Lower leg skin (tissue), 4 donors: ENCODE measurements at places on chromosomes 2 and 18.

DNA sequence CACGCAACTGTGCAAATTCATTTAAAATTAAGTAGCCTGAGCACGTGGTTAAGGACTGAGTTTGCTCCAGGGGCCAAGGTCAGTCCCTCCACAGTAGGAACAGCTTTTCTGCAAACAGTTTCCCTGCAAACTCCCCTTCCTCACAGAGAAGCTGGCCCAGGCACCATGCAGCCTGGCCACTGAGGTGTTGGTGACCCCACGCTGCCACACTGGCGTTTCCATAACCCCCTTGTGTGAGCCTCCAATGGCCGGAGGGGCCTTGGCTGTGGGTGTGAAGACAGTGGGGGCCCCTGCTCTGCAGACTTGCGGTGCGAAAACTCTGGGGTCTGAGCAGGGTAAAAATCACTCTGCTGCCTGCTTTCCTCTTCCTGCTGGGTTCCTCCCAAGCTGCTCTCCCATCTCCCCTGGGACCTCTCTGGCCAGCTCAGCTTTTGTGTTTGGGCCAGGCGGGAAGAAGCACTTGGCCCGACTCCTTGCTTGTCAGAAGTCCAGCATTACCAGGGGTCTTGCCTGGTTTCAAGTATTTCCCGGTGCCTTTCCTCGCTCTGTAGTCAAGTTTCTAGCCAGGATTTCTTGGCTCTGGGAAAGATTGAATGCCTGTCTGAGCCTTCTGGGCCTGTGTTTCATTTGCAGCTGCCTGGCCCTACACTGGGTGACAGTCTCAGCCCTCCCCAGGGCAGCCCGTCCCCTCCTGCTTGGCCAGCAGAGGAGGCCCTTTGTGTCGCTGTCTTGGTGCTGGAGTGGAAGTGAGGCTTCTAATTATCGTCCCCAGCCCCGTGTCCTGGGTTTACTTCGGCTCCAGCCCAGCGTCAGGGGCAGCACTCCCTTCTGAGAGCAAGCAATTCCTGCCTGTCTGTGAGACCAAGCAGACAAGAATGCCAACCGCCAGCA is 131.4 kb upstream of the SLC1A4 start:
- no peak for DNase-seq

DNA sequence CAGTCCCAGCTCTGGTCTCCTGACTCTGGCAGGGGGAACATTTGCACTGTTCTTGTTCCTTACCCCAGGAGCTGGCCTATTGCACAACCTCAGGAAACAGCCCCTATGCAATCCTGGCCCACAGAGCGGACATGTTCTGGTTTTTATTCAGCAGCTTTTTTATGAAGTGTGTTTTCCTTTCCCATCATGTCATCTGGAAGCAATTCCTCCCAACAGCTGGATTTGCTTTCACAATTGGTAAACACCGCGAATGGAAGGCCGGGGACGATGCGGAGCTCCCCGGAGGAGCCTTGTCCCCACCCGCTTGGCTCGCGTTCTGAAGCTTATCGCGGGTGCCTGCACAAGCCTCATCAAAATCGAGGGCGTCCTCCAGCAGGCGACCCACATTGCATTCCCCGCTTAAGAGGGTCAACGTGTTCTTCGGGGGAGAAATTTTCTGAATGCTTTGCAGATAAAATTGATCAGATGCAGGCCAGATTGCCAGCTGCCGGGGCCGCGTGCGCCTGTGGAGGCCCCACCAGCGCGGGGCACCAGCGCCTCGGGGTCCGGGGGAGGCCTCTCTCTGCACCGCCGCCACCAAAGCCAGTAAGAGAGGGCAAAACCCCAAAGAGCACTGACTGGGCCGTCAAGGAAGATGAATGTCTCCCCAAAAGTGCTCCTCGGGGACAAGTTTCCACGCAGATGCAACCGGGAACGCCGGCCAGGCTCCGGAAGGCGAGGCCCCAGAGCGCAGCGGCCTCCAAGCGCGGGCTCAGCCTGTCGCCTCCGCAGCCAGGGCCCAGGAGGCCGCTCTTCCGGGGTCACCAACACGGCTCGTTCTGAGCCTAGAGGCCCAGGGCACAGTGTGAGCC is 60.3 kb upstream of the SP3 start:
- DNase-seq: peak; percentile 96

DNA sequence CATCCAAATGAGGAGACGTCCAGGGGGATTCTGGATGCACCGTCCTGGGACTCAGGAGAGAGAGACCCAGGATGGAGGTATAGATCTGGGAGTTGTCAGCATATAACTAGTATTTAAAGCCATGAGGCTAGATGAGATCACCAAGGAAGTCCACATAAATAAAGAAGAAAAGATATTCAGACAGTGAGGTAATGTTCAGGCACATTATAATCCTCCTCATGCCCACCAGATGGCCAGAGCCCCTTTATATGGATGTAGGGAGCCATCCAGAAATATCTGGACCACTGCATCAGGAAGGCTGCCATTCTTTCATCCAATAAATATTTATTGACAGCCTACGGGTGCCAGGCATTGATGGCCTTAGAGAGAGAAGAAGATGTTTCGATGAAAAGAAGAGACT is 21.2 kb upstream of the NCKAP5 start:
- DNase-seq: no peak

- no peak for DNase-seq
Measured at GRCh38 chr2:170002096-170002495, 174.8 kb downstream of the UBR3 start.

GRCh38 chr2:26144953-26145680 is 27.8 kb upstream of the GAREM2 start:
- peak; percentile 38 for DNase-seq

DNA sequence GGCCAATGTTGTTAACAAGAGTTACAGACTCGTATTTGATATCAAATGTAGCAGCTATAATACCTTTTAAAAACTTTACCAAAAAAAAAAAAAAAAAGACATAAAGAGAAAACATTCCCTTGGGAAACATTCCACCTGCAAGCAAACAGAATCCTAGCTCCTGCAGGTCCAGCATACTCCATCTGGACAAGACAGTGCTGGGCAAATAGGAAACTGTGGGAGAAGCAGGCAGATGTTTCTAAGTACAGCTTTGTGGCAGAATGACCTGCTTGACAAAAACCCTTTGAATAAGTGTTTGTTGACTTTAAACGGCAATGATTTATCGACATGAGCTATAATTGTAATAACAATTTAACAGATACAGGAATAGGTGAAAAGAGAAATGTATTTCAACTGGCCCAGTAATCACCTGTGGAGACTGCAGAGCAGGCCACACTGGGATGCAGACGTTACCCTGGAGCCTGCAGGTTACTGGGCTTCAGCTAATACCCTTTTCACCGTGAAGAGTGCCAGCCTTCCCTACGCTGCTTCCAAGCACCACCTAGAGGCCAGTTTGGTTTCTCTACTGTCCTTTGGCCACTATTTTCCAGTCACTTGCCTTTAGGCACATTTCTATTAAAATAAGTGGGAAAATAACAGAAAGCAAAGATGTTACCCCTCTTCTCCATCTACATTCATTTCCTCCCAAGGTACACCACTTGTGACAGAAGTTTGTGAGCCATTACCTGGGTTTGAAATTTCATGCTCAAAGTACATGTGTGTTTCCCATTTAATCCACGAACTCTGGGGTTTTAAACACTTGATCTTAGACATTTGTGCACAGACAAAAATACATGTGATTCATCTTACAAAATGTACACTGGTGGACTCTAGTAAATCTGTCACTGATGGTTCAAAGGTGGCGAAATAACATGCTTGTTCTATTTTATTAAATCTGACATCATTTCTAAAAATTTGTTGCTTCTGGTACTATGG is 96.9 kb upstream of the ZNF397 start:
- DNase-seq: no peak

- DNase-seq: no peak
Measured at GRCh38 chr2:241905716-241906377, 36.3 kb downstream of the RTP5 start.

- no peak for DNase-seq
Measured at GRCh38 chr2:133666621-133667020, 98.4 kb upstream of the NCKAP5 start.

GRCh38 chr2:235146871-235147565 is 195.2 kb downstream of the SH3BP4 start:
- DNase-seq: peak; percentile 64

DNA sequence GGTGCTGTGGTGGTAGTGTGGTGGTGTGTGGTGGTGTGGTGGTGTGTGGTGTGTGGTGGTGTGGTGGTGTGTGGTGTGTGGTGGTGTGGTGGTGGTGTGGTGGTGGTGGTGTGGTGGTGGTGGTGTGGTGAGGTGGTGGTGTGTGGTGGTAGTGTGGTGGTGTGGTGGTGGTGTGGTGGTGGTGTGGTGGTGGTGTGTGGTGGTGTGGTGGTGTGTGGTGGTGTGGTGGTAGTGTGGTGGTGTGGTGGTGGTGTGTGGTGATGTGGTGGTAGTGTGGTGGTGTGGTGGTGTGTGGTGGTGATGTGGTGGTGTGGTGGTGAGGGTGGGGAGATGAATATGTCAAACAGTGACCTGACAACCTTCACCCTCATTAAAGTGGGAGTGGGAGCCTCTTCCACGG is 55.6 kb upstream of the DLGAP1 start:
- no peak for DNase-seq

GRCh38 chr2:101766871-101767739 is 69.6 kb downstream of the MAP4K4 start:
- DNase-seq: no peak

- DNase-seq: peak; percentile 72
Measured at GRCh38 chr2:121031568-121032340, 253.2 kb downstream of the TFCP2L1 start.

DNA sequence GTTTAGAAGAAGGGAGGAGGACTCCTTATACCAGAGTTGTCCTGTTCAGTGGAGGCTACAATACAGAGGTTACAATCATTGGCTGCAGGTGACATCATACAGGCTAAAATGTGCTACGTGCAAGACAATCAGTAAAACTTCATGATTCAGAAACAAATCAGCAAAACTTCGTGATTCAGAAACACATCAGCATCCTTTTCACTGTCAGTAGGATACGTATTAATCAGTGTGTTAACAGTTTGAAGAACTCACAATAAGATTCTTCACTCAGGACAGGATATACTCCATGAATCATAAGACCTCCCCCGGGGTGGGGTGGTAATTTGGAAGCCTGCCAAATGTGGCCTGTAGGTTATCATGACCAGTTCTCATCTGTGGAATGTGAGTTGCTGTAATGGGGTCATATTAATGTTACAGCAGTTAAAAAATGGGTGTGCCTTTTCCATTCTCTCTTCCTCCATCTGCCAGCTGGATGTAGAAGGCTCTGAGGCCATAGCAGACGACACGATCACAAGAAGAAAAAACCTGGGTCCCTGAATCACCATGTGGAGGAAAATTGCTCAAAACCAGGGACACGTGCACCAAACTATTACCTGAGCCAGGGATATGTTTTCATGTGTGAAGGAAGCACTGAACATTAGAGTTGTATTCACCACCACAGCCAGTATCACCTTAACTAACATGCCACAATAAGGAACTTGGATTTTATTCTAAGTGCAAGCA is 134.8 kb upstream of the CREB1 start:
- DNase-seq: no peak

DNA sequence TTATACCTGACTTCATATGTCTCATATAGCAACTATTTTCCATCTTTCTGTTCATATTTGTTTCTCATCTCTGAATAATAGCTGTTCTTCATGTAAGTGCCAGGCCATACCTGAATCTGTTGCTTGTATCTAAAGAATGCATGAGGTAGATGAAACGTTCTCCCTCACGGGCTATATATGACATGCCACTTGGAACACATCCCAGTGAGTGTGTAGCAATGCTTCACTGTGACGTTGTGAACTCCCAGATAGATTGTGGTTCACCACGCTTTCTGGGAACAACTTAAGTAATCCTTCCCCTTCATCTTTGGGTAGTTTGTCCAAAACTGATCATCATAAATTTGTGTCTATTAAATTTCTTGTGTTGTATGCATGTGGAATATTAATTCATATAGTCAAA is 60.1 kb downstream of the RDH14 start:
- DNase-seq: no peak

GRCh38 chr2:88469202-88470114 is 17.0 kb upstream of the FOXI3 start:
- no peak for DNase-seq

DNA sequence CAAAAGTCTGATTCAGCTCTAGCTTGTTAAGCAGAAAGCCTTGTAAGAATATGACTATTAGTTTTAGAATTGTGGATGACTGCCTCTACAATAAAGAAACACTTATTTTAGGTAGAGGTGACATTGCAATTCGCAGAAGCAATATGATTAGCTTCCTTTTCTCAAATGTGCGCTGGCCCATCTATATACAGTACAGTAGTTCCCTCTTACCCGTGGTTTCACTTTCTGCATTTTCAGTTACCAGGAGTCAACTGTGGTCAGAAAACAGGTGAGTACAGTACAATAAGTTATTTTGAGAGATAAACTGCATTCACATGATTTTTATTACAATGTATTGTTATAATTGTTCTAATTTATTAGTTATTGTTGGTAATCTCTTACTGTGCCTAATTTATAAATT is 405.1 kb downstream of the GPD2 start:
- no peak for DNase-seq

GRCh38 chr2:134161170-134161547 is 92.7 kb upstream of the MGAT5 start:
- DNase-seq: no peak

DNA sequence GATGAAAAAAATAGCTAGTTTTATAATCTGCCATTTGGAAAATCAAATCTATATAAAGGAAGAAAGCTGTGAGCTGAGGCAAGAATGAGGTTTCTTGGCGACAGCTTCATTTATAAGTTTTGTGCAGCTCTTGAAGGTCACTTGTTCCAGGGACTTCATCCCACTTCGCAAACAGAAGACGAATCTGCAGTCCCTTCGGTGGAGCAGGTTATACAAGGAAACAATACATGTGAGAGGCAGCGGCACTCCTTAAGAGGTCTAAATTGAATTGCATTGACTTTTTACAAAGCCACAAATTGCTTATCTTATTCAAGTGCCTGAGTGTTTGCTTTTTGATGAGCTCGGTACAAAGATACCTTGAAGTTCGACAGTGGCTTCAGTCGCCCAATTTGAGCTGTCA is 72.2 kb downstream of the C1QL2 start:
- no peak for DNase-seq

GRCh38 chr2:223734346-223734745 is 103.0 kb downstream of the AP1S3 start:
- no peak for DNase-seq

- no peak for DNase-seq
Measured at GRCh38 chr18:58579561-58580047, 49.3 kb downstream of the ALPK2 start.

DNA sequence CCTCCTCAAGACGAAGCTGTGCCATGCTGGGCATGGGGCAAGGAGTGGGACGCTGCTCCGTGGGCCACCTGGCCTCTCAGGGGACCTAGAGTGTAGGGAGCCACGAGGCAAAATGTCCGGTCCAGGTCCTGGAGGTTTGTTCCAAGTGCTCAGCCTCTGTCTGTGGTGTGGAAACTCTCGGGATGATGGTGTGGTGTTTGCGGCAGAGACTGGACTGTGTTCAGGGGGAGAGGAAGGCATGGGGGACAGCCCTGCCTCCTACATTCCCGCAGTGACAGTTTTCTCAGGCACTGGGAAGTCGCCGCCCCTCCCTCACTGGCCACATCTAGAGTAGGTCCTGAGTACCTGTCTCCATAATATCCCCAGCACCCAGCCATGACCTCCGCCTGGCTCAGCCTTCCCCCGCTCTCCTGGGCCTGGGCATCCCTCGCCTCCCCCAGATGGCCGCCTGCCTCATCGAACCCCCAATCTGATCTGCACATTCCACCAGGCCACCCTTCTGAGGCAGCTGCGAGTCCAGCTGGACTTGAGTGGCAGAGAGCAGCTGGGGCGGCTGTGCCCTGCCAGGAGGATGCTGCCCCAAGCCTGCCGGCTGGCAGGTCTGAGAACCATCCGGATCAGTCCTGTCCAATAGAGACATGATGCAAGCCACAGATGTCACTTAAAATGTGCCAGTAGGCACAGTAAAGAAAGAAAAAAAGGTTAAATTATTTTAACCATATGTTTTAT is 6.2 kb downstream of the KCNIP3 start:
- no peak for DNase-seq
